ENCODE measurements at places on chromosomes 12 and 14.
A peak's percentile ranks its signal among the peaks of the same experiment; 100 is the strongest.

GRCh38 chr12:72836194-72836593, 564.0 kb downstream of the TRHDE start:
- ATAC-seq, result no peak

DNA sequence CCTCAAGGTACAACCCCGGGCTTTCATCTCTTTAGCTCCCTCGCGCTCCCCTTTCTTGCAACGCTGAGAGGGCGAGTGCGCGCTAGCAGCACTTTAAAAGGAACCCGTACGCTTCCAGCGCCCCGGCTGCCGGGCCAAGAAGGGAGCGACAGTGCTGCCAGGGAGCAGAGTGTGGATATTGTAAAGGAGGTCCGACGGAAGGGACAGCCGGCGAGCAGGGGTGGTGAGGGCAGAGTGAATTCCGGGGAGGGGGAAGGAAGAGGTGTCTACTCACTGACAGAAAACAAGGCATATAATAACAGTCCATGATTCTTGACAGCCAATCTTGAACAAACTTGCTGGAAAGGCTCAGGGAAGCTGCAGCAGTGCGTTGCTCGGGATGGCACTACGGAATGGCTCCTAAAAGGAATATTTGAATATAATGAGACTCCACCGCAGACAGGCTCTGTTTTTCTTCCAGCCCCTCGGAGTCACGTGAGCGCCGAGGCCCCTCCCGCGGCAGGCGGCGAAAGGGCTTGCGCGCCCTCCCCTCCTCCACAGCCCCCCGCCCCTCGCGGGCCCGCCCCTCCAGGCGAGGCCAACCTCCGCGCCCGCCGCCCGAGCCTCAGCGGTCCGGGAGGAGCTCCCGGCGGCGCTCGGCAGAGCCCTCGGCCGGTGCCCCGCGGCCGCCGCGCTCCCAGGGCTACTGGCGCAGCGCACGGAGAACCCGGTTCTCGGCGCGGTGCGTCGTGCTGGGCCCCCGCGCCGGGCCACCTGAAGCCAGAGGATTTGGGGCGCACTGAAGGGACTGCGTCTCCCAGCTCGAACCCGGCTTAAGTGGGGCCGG, 3.4 kb downstream of the BMP4 start:
- ATAC-seq, result peak; percentile 82

DNA sequence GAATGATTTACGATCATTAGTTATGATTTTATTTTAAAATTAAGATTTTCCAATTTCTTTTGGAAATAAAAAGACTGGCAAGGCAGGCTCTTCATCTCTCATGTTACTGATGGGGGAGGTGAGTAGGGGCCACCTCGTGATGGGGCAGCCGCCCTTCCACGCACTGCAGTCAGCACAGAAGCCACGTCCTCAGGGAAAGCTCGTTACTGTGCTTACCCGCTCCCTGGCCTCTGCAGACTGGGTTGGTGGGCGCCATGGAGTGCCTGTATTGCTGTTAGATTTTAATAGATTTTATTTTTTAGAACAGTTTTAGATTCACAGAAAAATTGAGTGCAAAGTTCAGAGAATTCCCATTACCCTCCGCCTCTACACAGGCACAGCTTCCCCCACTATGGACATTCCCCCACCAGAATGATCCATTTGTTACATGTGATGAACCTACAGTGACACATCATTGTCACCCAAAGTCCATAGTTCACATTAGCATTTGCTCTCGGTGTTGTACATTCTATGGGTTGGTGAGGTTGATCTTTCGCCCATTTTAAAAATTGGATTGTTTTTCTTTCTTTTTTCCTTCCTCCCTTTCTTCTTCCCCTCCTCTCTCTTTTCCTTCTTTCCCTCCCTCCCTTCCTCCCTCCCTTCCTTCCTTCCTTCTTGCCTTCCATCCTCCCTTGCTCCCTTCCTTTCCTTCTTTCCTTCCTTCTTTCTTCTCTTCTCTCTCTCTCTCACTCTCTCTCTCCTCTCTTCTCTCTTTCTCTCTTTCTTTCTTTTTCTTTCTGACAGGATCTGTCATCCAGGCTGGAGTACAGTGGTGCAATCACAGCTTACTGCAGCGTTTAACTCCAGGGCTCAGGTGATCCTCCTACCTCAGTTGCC, 30.7 kb downstream of the ADGRD1 start:
- no peak for ATAC-seq

DNA sequence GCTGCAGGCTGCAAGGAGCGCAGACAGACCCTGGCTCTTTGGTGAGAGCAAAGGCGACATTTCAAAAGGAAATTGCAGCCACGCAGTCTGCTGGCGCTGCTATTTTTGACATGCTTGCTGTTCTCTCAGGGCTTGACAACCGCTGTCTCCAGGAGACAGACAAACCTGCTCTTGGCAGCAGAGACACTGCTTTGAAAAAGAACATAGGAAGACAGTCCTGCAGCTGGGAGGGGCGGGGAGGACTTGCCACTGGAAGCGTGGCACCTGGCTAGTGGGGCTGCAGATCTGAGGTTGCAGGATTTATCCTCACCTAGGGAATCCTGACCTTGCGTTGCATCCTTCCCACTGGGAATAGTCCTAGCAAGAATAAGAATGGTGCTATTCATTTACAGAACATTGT, 91.8 kb upstream of the KCNA1 start:
- ATAC-seq, result no peak

DNA sequence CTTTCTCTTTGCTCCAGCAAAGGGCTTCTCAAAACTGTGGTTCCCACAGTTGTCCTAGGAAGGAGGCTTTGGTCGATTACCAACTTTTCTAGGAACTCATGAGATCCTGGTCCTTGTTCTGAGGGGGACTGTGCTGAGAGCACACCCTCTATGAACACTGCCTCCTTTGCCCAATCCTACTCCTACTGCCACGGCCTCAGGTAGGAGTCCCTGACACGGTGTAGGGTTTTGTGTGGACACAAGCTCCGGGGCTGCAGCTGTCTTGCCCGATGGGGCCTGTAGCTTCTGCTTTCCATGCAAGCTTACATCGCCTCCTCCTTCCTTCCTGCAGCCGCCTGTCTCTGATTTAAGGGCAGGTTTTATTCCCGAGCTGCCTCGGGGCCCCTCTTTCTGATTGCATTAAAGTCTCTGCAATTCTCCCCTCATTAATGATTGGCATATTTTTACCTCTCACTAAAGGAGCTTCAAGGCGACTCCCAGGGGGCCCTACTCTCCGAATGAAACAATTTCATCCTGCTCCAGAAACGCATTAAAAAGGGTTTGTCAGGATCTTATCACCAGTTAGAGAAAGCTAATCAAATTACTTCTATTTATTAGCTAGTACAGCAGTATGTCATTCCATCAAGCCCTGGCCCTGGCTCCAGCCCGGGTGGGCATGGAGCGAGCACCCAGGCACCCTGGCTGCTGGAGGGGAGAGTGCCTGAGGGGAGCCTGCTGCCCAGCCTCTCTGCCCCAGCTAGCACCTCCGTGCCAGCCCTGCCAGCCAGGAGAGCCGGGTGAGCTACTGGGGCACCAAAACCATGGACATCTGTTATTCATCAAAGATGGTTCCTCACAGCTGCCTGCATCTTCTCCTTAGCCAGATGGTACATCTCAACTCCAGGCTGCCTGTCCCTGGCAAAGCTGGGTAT, 38.0 kb upstream of the ESRRB start:
- peak; percentile 86 for ATAC-seq

DNA sequence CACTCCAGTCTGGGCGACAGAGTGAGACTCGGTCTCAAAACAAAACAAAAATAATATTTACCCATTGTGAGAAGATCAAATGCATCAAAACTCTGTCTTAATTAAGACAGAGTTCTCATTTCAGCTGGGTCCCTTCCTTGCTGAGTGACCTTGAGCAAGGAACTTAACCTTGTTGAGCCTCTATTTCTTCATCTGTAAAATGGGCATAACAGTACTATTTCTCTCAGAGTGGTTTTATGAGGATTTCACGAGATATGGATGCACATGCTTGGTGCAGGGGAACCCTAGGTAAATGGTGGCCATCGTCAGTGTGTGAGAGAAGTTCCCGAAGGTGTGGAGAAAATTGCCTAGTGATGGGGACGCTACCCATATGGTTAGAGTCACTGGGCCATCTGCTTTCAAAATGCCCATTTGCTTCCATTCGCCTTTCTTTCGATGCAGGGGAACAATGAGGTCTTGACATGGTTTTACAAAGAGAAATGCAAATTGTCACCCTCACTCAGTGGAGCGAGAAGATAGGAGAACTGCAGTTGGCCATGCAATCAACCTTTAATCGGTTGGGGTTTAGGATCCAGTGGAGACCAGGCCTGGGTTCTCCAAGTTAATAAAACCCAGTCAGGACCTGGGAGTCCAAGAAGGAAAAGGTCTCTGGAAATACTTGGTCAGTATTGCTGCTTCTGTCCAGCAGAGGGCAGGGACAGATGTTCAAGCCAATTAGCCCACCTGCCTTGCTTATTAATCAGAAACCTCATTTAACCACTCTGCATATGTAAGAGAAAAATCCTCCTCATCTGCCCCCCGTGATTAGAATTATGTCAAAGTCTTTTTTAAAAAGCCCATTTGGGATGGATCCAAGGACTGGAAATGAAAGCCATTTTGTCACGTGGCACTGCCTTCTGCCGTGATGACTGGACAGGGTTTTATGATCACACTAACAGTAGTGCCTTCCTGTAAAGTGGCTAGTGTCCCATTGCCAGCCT, 37.2 kb downstream of the CFAP251 start:
- peak; percentile 56 for ATAC-seq

DNA sequence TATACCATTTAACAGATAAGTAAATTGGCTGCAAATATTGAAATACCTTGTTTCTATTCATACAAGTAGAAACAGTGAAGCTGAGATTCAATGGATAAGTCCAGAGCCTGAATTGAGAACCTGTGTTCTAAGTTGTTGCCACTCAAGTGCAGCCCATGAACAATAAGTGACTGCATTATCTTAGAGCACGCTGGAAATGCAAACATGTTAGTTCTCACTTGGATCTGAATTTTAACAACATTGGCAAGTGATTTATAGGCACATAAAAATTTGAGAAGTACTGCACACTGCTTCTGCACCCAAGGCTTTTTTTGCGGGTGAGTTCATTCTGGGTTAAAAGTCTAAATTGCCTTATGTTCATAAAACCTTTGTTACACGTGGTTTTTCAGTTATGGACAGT, 484.3 kb downstream of the NAV3 start:
- no peak for ATAC-seq

Data from SK-N-SH treated with all-trans-retinoic acid at 6 μM for 48 hours (cell line).